ENCODE measurements at places on chromosomes 6 and 20.

GRCh38 chr20:64103871-64104666 is 3.3 kb downstream of the NPBWR2 start:
- no peak for DNase-seq

DNA sequence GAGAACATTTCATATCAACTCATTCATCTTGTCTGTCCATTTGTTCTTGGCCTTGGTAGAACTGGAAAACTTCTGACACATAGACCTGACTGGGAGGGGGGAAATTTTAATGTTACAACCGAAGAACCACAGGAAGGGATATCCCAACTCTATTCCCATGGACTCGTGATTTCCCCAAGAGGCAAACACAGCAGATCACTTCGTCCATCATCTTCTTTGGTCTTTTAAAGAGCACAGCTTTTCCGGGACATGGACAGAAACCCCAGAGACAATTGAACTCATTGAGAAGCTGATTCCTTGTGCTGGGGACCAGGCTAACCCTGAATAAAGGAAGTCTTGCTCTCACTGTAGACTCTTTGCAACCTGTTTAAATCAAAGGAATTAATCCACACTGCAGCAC is 66.3 kb upstream of the TMEM170B start:
- DNase-seq, result no peak

- DNase-seq, result no peak
Observed at GRCh38 chr6:166505133-166505905, 81.2 kb downstream of the RAMACL start.

DNA sequence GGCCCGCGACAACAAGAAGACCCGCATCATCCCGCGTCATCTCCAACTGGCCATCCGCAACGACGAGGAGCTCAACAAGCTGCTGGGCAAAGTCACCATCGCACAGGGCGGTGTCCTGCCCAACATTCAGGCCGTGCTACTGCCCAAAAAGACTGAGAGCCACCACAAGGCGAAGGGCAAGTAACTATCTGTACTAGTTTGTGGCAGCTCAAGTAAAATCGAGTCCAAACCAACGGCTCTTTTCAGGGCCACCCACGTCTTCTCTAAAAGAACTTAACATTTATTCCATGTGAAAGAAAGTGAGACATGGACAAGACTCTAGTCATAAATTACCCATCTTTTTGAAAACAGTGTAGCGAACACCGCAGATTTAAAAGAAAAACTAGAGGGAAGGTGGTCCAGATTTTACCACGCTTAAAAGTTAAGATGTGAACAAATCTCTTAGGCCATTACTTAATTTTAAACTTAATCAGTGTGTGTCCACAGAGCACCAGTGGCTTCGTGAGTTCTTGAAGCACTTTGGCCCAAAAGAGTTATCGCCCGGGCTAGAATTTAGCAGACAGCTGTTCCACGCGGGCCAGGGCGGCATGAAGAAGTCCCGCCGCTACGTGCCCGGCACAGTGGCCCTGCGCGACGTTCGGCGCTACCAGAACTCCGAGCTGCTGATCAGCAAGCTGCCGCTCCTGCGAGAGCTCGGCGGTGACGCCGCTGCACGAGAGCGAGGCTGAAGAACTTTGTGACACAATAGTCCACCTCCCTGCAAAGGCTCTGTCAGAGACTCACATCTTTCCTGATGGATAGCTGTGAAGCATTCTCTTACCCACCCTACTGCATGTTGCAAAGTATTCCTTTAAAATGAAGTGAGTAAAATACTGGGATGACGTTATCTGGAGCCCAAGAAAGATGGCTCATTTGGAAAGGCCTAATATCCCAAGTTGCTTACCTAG is 113.9 kb upstream of the PRSS16 start:
- DNase-seq, result no peak

- DNase-seq, result no peak
Observed at GRCh38 chr6:149586149-149586548, 20.0 kb downstream of the GINM1 start.

- no peak for DNase-seq
Observed at GRCh38 chr6:34919651-34920050, 30.6 kb downstream of the ANKS1A start.

DNA sequence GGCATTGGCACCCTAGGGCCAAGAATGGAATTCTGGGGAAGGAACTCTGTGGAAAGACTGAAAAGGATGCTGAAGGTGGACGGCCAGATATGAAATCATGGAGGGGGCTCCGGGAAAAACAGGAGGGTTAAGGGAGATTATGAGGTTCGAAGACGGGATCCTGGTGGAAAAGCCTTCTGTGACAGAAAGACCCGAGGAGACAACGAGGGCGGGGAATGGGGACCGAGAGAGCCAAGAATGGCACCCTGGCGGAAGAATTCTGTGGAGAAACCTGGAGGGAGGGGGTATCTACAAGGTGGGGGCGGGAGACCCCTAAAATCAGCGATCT is 426 bp downstream of the TRMT6 start:
- no peak for DNase-seq

DNA sequence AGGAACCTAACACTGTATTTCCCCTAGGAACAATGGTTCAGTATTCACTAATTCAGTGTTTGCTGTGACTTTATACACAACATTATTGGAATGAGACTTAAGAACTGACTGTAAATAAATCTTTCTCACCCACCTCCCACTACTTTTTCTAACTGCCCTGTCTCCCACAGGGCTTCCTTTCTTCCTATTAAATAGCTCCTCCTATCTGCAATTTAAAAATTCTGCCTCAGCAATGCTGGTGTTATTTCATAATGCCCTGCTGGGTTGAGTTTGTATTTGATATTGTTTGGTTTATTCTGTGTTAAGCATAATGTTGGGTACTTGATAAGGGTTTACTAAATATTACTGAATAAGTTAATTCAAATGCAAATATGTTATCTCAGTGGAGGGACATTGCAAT is 573.1 kb upstream of the RNF217 start:
- no peak for DNase-seq

DNA sequence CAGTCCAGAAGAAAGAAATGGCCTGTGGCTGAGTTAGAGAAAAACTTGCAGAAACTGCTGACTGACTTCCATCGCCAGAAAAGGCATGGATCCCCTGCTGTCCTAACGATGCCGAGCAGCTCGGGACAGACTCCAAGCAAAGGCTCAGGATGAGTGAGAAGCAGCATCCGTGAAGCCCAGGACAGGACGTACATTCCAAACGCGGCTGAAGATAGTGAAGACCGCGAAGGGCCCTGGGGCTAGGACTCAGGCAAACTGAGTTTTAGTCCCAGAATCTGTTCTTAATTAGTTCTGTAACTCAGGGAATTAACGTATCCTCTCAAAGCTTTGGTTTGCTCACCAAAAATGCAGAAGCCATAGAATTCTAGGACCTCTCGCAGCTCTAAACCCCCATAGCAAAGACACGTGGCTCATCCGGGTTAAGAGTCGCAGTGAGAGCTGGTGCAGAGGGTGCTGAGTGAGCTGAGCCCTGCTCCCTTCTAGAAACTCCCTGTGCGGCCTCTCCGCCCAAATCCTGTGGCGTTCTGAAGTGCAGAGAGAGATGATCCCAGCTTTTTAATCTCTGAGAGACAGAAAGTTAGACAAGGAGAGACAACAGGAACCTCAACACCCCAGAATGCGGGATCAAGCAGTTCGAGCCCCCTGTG is 132.9 kb upstream of the THBS2 start:
- no peak for DNase-seq

DNA sequence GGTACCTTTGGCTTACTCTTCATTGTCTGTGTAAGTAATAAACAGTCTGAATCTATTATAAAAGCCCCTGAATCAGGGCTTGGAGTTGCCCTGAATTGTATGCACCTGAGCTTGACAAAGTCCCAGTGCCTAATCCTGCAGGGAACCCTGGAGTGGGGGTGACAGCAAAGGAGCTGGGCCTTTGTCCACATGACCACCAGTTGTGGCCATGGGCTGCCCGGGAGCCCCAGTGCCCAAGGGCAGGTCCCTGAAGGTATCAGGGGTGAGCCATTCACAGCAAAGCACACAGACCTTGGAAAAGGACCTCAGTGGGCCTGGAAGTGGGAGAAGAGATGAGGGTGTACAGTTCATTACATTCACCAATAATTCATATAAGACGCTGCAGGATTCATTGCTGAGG is 94.2 kb downstream of the BANF2 start:
- DNase-seq, result no peak

DNA sequence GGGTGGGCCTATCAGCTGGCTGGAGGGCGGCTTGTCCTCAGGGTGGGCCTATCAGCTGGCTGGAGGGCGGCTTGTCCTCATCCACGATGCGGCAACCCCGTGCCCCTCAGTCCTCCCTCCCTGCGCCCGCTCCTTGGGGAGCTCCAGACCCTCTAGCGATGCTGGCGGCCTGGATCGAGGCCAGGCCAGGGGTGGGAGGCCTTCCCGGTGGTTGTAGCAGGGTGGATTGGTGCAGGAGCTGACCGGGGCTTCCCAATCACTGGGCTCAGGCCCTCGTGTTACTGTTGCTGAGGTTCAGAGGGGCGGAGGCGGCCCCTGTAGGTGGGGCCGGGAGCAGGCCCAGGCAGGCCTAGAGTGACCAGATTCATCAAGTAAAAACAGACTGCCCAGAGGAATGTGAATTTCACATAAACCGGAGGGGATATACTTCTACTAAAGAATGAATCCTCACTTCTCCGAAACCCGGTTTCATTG is 8.8 kb downstream of the SLC17A9 start:
- DNase-seq, result no peak

GRCh38 chr20:49674383-49675352 is 39.0 kb downstream of the B4GALT5 start:
- DNase-seq, result no peak

DNA sequence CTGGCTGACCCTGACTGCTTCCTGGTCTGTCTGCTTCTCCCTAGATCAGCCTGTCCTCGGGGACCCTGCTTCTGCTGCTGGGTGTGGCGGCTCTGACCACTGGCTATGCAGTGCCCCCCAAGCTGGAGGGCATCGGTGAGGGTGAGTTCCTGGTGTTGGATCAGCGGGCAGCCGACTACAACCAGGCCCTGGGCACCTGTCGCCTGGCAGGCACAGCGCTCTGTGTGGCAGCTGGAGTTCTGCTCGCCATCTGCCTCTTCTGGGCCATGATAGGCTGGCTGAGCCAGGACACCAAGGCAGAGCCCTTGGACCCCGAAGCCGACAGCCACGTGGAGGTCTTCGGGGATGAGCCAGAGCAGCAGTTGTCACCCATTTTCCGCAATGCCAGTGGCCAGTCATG is 6.3 kb downstream of the NRSN2 start:
- DNase-seq, result no peak

- no peak for DNase-seq
Observed at GRCh38 chr6:125834348-125834747, 43.6 kb downstream of the NCOA7 start.
